Tongue (tissue), 3 donors: ENCODE measurements at places on chromosomes 1 and 21. TPM values are rescaled to one million over a fixed set of nuclear protein-coding genes. Genes with fewer than 3 reads are reported as not detected.
A peak's percentile ranks its signal among the peaks of the same experiment; 100 is the strongest.

- peak; percentile 37 for DNase-seq
Observed at GRCh38 chr1:44294588-44295007, 60.5 kb downstream of the ERI3 start.

DNA sequence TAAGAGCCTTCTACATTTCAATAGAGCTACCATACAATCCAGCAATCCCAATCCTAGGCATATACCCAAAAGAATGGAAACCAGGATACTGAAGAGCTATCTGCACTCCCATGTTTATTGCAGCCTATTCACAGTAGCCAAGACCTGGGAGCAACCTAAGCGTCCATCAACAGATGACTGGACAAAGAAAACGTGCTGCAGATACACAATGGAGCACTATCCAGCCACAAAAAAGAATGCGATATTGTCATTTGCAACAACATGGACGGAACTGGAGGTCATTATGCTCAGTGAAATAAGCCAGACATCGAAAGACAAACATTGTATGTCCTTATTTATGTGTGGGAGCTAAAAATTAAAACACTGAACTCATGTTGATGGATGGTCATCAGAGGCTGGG lies 115.3 kb downstream of the HLCS start:
- DNase-seq: no peak

Gene OR2L8
- not detected for total RNA-seq

GRCh38 chr1:8082945-8083344 lies 56.8 kb upstream of the ERRFI1 start:
- no peak for DNase-seq

DNA sequence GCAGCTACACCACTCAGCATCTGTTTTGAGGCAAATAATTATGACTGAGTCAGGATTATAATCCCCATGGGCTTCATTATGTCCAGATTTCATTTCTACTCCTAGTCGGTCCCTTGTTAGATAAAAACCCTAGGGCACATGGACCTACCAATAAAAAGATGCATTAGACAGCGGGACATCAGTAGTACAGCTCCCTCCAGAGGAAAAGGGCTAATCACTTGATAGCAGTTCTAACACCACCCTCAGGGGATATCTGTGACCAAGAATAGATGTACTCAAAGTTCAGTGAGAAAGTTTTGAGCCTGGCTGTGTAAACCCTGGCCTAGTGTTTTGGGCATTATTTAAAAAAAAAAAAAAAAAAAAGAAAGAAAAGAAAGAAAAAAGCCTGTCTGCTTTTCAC lies 10.0 kb downstream of the GJA8 start:
- DNase-seq: no peak

DNA sequence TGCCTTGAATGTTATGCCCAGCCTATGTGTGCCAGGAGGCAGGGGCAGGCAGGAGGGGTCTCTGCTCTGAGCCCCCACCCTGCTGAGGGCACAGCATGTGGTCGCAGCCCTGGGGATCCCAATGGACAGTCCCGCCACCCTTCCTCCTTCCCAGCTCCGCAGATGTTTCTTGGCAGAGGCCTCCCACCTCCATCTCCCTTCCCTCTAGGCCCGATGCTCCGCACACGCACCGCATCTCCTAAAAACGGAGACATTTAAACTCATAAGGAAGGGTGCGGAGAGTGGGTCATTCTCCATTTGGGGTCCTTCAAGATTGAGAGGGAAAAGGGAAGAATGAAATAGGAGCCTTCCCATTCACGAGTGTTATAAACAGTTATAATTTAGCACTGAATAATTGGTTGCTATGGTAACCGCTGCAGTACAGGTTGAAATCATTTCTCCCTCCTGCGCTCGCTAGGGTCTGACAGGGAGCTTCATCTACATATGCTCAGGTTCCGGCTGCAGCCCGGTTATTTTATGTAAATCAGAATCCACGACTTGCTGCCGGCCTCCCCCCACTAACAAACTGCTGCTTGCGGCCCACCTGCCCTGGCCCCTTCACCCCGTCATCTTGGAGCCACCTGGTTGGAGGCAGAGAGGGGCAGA lies 16.0 kb downstream of the CHD5 start:
- DNase-seq: no peak

- DNase-seq: peak; percentile 83
Observed at GRCh38 chr21:43611598-43612369, 47.5 kb downstream of the HSF2BP start.

Gene CNKSR1
- total RNA-seq: 13.0 TPM

- no peak for DNase-seq
Observed at GRCh38 chr1:171666114-171666769, 13.8 kb upstream of the MYOC start.

GRCh38 chr1:117162816-117163215 lies 41.3 kb upstream of the TRIM45 start:
- DNase-seq: no peak

Gene DMRTA2
- total RNA-seq: not detected

DNA sequence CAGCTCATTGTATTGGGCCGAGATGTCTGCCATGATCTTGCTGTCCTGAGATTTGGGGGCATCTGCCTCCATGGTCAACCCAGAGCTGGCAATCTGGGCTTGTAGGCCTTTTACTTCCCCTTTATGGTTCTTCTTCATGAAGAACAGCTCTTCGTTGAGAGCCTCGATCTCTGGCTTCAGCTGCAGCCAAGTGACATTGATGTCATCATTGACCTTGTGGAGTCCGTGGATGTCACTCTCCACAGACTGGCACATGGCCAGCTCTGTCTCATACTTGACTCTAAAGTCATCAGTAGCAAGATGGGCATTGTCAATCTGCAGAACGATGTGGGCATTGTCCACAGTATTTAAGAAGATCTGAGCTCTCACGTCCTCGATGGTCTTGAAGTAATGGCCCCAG lies 29.2 kb downstream of the RAP1A start:
- no peak for DNase-seq

DNA sequence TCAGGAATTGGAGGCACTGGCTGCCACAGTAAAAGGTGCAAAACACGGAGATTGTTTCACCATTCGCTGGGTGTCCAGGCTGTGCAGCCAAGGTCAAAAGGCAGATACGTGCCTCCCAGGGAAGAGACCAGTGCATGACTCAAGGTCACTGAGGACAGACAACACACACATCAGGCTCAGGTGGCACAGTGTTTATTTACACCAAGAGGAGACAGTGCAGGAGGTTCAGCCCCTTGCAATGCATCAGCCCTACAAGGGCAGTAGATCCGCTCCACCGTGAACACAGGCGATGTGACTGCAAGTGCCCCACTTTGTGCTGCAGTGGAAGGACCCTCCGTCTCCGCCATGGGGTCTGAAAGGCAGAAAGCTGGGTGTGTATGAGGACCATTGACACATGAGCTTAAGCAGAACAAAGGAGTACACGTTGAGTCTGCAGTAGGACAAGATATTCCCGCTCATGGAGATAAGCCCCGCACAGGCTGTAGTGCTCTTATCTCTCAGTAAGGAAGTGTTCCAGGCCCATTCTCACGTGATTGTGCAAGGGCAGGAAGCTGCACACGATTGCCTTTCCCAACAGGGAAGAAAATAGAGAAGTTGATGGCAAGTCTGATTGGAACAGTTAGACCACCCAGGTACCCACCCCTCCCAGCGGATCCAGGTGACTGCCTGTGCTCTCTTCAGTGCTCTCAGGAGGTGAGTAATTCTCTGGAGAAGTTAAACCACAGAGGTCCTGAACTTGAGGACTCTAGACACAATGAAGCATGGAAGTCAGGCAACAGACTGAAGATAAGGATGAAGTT lies 37.5 kb upstream of the QSOX1 start:
- DNase-seq: no peak

Gene ZNF644
- 107 TPM for total RNA-seq

Gene ATP8B2
- total RNA-seq: 46.8 TPM

GRCh38 chr1:168079761-168080160 lies 57.0 kb downstream of the GPR161 start:
- DNase-seq: no peak

- no peak for DNase-seq
Observed at GRCh38 chr1:96978901-96979300, 257.3 kb downstream of the PTBP2 start.

Gene NCAM2
- total RNA-seq: 7.1 TPM

DNA sequence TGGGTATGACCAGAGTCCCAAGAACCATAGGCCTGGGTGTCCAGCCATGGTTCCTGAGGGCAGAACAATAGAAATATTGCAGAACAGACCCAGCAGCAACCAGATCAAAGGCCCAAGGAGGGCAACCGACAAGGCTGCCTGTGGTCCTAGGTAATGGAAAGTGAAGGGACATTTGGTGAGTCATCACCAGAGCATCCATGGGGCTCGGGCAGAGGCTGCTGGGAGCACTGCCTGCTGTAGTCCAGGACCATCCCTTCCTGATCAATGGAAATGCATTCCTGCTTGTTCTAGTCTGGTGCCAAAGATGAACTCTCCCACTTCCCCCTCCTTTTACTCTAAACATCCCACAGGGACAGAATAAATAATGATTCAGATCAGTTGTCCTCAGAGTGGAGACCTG lies 172.8 kb upstream of the CACNA1E start:
- no peak for DNase-seq

- DNase-seq: peak; percentile 89
Observed at GRCh38 chr21:18244671-18245463, at the start of gene CHODL. TSS of gene CHODL (plus strand) at chr21:18244833. CDS start at chr21:18245224, 391 bp downstream.

DNA sequence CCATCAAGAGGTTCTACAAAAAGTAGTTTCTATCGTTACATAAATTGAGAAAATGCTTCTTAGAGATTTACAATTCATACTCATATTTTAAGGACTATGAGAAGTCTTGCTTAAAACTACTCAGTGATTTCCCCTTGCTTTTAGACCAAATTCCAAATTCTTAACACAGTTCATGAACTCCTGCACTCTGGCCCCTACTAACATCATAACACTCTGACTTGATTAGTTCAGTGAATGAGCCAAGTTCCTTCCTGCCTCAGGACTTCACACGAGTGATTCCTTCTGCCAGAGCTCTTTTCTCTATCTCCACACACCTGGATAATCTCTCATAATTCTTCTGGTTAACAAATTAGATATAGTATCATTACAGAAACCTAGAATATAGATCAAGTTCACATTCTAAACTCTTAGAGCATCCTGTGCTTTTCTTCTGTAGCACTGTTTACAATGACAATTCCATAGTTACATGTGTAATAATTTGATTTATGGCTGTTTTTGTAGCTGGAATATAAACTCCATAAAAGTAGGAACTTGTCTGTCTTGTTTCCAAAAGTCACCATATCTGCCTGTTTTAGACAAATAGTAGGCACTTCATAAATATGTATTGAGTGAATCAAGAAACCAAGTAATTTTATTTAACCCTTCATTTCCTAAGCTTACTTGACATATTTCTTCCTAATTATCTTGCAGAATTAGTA lies 59.9 kb downstream of the NUF2 start:
- DNase-seq: no peak

Gene CADM3
- total RNA-seq: 0.41 TPM

- no peak for DNase-seq
Observed at GRCh38 chr1:186494832-186495271, 33.9 kb upstream of the PDC start.

GRCh38 chr1:240691909-240692705 lies 80.2 kb upstream of the GREM2 start:
- DNase-seq: peak; percentile 79

GRCh38 chr21:33543505-33544129 lies 779 bp downstream of the SON start:
- DNase-seq: no peak

GRCh38 chr21:44402323-44403105 lies 49.1 kb downstream of the TRPM2 start:
- DNase-seq: no peak

DNA sequence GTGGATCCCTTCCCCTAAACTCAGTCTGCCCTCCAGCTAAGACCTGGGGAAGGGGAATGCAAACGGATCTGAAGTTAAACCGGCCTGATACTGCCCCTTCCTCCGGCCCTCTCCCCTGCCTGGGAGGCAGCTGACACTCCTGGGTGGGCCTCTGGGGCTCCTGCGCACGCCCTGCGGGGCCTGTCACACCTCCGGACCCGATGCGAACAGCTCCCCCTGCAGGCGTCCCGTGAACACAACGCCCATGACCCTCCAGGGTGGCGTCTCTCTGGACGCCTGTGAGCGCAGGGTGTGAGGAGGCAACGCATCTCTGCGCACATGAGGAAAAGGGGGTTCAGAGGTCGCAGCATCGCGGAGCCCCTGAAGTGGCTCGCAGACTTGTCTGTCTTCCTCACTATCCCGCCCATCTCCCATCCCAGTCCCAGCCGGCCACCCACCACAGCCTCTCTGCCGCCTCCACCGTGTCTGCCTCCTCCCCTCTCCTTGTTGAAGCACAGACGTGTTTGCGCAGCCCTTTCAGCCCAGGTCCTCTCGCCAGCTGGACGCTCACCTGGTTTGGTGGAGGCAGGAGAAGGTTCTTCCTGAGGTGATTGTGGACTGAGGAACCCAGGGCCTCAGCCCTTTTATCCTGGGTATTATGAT lies 421 bp upstream of the LCE3A start:
- peak; percentile 16 for DNase-seq

Gene FLG2
- total RNA-seq: 0.21 TPM

GRCh38 chr1:239997160-239997514 lies 94.5 kb upstream of the FMN2 start:
- no peak for DNase-seq

Gene CAPN8
- 0.62 TPM for total RNA-seq

DNA sequence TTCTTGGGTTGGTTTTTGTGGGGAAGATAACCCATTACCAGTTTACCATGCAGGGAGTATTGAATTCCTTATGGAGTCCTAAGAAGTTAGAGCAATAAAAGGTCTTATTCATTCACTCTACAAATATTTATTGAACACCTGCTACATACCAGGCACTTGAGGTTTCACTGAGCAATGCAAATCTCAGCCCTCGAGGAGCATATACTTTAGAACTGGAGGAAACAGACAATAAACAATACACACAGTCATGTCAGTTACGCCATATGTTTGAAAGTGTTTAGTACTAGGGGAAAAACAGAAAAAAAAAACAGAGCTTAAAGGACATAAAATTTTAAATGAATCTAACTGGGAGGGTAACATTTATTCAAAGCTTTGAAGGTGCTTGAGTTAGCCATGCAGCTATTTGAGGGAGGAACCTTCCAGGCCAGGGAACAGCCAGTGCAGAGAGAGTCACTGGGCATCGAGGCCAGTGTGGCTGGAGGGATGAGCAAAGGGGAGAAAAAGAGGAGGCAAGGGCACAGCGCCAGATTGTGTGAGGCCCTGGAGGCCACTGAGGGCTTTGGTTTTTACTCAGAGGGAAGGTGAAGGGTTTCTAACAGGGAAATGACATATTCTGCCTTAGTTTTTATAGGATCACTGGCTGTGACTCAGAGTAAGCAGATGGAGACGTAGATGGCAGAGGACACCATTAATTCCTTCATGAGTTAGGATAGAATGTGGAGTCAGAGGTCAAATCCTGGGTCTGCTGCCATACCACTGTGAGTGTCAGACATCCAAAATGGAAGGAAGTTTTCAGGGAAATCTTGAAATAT lies 32.7 kb downstream of the C1orf21 start:
- DNase-seq: no peak

Gene PDPN
- total RNA-seq: 10.5 TPM

- DNase-seq: no peak
Observed at GRCh38 chr1:47647327-47647845, 209.5 kb downstream of the FOXD2 start.

Gene ESPN
- 3.8 TPM for total RNA-seq

- DNase-seq: peak; percentile 26
Observed at GRCh38 chr1:16677552-16678431, 11.0 kb upstream of the RNU1-3 start.
